ENCODE measurements at places on chromosomes 7 and 10.

DNA sequence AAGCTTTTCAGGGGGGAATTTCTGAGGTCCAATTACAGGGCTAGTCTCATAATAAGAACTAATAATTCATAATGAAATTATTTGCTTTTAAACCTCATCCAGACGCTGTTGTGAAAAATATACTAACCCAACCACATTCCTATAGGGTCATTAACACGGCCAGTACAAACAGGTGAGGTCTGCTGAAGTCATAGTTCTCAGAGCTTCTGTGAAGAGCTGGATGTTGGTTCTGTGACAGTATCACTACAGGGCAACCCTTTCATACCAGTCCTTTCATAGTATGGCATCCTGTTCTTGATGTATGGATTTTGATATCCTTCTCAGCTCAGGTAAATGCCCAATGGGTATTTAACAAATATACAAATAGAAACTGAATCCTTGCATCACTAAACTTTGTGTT, 62.3 kb upstream of the FAM133B start:
- no peak for DNase-seq

- DNase-seq, result no peak
These were observed 23.4 kb downstream of the CAMK2G start for GRCh38 chr10:73850863-73851461.

- DNase-seq, result no peak
These were observed 168.6 kb upstream of the ZMIZ1 start for GRCh38 chr10:78899996-78900714.

DNA sequence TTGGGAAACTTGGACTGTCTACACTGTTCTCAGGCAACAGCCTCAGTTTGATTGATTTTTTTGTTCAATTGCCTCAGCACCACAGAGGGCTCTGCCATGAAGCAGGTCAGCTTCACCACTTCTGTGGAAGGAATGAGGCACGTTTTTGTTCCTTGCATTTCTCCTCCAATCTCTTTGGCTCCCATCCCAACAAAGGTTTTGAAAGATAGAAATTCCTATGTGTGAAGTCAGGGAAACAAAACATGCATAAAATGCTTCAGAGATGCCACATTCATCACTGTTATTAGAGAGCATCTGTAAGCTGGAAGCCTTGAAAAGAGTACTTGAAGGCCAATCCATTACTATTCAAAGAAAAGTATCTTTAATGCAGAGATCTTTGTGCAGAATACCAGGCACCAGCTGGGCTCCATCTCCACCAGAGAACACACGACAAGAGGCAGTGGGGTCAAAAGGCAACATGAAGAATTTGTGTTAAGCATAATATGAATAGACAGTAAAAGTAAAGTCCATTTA, 249.1 kb upstream of the LYZL1 start:
- no peak for DNase-seq

- DNase-seq, result no peak
These were observed 76.7 kb downstream of the VWA2 start for GRCh38 chr10:114315566-114316420.

- DNase-seq, result no peak
These were observed 1004.0 kb downstream of the ANKRD7 start for GRCh38 chr7:119228482-119228881.

DNA sequence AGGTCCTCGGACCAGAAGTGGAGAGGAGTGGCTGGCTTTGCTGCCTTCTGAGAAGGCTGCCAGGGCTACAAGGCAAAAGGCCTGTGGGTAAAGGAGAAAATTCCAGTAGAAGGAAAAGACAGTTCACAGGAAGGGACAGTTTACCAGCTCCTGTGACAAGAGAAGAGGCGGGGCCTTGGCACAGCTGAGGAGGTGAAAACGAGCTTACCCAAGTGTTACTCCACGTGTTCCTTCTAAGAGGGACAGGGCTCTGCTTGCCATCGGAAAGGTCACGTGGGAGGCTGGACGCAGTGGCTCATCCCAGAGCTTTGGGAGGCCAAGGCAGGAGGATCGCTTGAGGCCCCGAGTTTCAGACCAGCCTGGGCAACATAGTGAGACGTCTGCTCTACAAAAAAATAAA, 129.4 kb upstream of the ZNF746 start:
- DNase-seq, result no peak

DNA sequence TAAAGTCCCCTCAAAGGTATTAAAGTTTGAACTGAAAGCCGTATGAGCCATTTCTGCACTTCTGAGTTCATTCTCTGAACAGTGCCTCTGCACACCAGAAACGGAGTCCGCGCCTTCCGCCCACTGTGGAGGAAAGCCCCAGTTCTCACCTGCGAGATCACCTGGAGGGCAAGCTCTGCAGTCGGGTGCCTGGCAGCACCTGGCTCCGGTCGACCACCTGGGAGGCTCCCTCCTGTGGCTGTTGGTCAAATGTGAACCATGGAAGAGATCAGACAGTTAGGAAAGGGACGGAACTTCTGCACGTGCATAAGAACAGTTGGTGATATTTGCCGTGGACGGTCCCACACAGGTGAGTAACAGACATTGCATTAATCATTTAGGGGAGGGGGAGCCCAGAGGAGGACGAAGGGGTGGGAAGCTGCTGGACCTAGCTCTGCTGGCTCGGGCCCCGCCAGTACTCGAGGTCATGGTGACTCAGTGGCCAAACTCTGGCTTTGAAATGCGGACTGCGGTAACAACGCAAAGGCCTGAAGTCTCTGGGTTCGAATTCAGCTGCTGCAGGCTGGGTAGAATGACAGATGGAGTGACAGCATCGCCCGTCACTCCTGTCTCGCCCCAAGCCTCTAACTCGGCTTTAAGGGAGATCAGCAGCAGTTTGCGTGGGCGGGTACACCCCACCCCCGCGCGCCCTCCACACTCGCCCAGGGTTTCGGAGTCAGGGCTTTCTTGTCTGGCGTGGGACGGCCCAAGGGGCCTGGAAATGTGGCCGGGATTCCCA, 1.7 kb upstream of the DPYSL4 start:
- no peak for DNase-seq

GRCh38 chr10:23442936-23443335, 4.1 kb downstream of the OTUD1 start:
- no peak for DNase-seq

DNA sequence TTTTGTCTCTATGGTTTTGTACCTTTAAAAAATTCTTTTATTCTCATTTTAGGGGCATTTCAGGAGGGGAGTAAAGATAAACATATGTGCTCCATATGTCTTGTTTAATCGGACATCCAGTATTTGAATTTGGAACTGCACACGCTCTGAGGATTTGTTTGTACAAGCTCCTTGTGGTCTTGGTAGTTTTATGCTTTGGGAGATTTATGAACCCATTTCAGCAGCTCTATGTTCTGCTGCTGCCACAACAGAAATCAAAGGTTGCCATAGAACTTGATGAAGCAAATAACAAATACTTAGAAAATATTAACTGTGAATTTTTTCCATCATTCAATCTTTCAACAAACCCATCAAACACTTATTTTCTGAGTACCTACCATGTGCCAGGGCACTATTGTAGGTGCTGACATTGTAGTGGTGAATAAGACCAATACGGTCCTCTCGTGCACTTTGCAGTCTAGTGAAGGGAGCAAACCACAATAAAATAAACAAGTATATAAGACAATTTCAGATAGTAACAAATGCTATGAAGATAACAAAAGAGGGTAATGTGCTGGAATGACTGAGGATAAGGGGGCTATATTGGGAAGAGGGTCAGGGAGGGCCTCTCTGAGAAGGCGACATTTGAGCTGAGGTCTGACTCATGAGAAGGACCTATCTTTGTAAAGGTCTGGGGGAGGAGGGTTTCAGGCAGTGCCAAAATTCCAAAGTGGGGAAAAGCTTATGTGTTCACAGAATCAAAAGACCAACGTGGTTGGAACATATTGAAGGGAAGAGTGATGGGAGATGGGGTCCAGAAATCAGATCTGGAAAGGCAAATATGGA, 30.4 kb downstream of the MYPN start:
- no peak for DNase-seq

GRCh38 chr7:22771872-22772228, 44.9 kb downstream of the IL6 start:
- no peak for DNase-seq

DNA sequence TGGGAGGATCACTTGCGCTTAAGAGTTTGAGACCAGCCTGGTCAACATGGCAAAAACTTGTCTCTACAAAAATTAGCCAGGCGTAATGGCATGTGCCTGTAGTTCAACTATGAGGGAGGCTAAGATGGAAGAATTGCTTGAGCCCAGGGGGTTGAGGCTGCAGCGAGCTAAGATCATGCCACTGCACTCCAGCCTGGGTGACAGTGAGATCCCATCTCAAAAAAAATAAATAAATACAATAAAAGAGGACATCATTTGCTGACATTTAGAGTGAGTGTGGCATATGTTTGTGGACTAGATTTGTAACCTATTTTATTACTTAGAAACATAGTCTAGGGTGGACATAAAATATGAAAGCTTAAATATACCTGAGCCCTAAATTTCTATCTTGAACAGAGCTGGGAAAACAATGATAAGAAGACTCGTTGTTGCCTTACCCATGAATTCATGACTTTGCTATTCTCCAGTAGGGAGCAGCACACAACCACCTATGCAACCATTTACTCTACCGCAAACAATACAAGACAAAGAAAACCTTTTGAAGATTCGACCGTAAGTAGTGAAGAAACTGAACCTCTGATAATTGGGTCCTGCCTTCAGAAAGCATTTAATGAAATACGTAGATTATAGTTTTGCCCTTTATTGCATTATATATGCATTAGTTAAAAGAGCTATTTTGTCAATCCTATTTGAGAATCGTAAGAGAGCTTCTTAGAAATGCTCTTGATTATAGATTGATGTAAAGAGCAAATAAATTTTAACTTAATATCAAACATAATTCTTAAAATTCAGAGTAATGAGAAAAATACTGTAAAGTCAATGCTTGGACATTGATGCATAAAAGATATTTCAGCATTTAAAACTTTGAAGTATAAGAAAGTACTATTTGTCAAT, 83.5 kb downstream of the GNAT3 start:
- no peak for DNase-seq

DNA sequence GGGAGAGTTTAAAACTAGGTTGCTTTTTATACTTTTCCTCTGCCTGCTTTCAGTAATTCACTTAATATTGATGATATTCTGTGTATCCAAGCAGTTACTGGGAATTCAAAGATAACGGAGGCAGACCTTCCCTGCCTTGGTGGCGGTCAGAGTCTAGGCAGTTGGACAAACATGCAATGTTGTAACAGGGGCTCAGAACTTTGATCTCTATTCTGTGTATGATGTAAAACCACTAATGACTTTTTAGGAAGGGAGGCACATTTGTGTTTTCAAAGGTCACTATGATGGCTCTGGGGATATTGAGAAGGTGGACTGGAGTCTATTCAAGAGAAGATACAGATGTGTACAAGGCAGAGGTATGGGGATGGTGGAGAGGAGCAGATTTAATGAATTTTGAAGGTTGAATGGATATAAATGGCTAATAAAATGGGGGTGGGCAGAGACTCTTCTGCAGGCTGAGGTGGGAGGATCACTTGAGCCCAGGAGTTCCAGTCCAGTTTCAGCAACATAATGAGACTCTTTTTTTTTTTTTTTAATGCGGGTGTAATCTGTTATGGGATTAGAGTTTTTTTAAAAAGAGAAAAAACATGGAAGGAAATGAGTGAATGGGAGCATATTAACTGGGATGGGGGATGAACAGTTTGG, 5.7 kb upstream of the PON2 start:
- no peak for DNase-seq

DNA sequence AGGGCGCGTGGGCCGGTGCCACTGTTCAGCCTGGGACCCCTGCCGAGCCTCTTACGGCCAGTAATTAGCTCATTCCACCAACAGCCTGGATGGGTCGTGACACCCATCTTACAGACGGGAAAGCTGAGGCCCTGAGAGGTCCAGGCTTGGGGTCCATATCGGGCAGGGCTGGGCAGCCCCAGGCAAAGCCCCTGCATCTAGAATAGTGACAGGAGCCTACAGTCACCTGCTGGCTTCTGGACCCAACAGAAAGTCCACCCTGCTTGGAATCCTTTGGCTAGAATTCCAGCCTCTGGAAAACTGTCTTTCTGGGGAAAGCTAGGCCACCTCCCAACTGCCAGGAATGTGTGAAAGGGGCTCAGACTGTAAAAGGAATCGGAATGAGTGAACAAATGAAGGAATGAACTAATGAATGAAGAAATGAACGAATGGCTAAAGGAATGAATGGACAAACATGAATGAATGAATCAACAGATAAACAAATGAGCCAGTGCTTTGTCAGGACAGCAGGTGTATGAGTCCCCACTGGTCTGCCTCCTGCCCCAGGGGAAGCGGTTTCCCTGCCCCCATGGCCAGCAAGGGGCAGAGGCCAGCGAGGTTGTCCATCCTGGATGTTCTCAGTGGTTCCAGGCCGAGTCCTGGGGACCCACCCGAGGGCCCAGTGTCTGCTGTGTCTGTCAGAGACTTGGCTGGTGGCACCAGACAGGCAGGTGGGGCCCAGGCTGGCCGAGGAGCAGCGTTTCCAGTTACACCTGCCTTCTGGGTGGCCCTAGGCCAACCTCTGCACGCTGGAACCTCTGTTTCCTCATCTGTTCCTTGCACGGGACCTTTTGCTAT, 24.1 kb upstream of the PDGFA start:
- no peak for DNase-seq

DNA sequence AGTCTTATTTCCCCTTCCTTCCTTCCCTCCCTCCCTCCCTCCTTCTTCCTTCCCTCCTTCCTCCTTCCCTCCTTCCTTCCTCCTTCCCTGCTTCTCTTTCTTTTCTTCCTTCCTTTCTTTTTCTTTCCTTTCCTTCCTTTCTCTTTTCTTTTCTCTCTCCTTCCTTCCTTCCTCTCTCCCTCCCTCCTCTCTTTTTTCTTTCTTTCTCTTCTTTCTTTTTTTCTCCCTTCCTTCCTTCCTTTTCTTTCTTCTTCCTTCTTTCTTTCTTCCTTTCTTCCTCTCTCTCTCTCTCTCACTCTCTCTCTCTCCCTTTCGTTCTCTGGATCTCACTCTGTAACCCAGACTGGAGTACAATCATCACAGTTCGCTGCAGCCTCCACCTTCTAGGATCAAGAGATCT, 6.2 kb downstream of the TMEM130 start:
- no peak for DNase-seq

GRCh38 chr7:136845899-136846465, 22.5 kb upstream of the CHRM2 start:
- no peak for DNase-seq

- no peak for DNase-seq
These were observed 391.1 kb downstream of the PLXNA4 start for GRCh38 chr7:132185150-132185549.

GRCh38 chr10:82942286-82943099, 1067.5 kb downstream of the NRG3 start:
- no peak for DNase-seq

DNA sequence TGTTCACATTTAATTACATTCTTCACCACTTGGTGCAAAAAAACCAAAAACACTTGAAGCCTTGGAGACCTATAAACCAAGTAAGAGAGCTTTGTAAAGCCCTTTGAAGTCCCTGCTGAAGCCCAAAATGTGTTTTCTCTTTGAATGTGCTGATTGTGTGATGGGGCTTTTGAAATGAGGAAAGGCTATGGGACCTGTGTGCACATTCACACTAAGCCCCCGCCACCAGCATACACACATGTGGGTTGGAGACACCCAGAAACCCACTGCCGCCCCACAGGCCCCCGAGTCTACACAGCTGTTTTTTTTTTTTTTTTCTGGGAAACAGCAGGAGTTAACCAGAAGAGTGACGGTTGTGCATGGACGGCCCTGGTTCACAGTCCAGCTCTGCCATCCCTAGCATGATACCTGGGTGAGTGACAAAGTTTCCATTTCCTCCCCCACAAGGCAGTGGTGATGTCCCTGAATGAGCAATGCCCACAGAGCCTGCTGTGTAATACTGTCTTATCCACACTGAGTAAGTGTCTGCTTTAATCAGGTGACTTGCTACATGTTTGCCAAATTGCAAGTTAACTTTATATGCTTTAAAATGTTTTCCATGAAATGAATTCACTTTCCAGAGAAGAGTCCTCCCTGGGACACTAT, 154.6 kb upstream of the GDF10 start:
- DNase-seq, result no peak
